ENCODE measurements at places on chromosomes 4 and X.

- DNase-seq = no peak
- no peaks in the 10 kb centered on the region for H3K36me3 ChIP-seq
- no peak overlapping the region for H3K27ac ChIP-seq
- H3K4me3 ChIP-seq = no peak overlapping the region
Measured at GRCh38 chr4:87086143-87086805, 134.1 kb downstream of the KLHL8 start.

- no peak overlapping the region for H3K4me3 ChIP-seq
- no peaks in the 10 kb centered on the region for H3K27me3 ChIP-seq
- H3K4me1 ChIP-seq = peaks cover 3% of the 10 kb centered on the region
- DNase-seq = no peak
- H3K27ac ChIP-seq = no peak overlapping the region
- peaks cover 6% of the 10 kb centered on the region for H3K36me3 ChIP-seq
Measured at GRCh38 chr4:153419673-153420278, 46.4 kb upstream of the TMEM131L start.

- no peak overlapping the region for H3K27ac ChIP-seq
- no peak overlapping the region for H3K4me3 ChIP-seq
- DNase-seq = no peak
- no peaks in the 10 kb centered on the region for H3K36me3 ChIP-seq
- no peaks in the 10 kb centered on the region for H3K4me1 ChIP-seq
Measured at GRCh38 chr4:168131196-168131595, 38.9 kb downstream of the ANXA10 start.

GRCh38 chr4:183989461-183989860 is 84.4 kb downstream of the STOX2 start:
- H3K4me3 ChIP-seq = no peak overlapping the region
- no peaks in the 10 kb centered on the region for H3K4me1 ChIP-seq
- H3K36me3 ChIP-seq = no peaks in the 10 kb centered on the region
- DNase-seq = no peak
- no peak overlapping the region for H3K27ac ChIP-seq

All from Karpas-422 (cell line).